Skeletal muscle tissue (tissue), 5 donors: ENCODE measurements at places on chromosomes 5 and 9. TPM values are rescaled to one million over a fixed set of nuclear protein-coding genes. Genes with fewer than 3 reads are reported as not detected.

The FOXD4L3 gene
- not detected for total RNA-seq

The RNF208 gene
- not detected for total RNA-seq

The NR6A1 gene
- 0.52 TPM for total RNA-seq

The ADAMTS19 gene
- 106 TPM for total RNA-seq

The COQ4 gene
- total RNA-seq = 17.2 TPM
